ENCODE measurements at places on chromosomes 12 and 14. TPM values are rescaled to one million over a fixed set of nuclear protein-coding genes. Genes with fewer than 3 reads are reported as not detected.

CISTR gene
- total RNA-seq, result not detected

EIF2B1 gene
- total RNA-seq, result 172 TPM

TMEM229B gene
- 1.6 TPM for total RNA-seq

DNA sequence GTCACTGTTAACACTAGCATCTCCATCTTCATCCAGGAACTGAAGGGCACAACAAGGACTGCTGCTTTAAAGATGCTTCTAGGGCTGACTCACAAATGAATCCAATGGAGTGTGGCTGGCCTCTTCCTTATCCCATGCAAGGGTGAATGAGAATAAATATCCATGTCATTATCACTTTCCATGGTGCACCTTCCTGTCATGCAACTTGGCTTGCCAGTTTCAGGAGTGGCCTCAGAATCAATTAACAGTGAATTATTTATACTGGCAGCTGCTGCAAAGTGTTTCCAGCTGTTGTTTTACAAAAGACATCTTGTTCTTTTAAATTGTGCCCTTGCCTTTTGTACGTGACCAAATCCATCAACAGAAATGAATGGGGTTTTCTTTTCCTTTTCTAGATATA lies 499.3 kb upstream of the TMEM132C start:
- DNase-seq, result no peak

YBX3 gene
- 610 TPM for total RNA-seq

TOMM20L gene
- not detected for total RNA-seq

DNA sequence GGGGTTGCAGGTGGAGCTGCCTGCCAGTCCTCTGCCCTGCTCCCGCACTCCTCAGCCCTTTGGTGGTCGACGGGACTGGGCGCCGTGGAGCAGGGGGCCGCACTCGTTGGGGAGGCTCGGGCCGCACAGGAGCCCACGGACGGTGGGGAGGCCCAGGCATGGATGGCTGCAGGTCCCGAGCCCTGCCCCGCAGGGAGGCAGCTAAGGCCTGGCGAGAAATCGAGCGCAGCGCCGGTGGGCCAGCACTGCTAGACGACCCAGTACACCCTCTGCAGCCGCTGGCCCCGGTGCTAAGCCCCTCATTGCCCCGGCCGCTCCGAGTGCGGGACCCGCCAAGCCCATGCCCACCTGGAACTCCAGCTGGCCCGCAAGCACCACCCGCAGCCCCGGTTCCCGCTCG lies 221.8 kb downstream of the BTG1 start:
- no peak for DNase-seq

- DNase-seq, result no peak
Observed at GRCh38 chr12:24496755-24497154, 452.1 kb downstream of the BCAT1 start.

SLC17A8 gene
- not detected for total RNA-seq

DAO gene
- total RNA-seq, result not detected

DNA sequence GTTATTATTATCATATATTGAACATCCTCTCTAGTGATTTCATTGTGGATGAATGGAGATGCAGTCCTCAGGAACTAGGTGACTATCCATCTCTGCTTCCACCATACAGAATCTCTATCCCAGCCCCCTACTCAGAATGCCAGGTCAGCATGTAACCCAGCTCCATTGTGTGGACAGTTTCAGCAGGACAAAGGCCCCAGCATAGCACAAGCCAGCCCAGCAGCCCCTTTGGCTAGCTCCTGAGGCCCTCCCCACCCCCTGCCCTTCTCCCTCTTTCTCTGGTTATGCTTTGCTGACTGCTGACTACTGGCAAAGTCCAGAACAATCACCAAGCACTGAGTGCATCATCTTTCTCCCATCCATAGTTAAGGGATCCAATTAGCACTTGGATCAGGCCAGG lies 5.8 kb upstream of the SPRYD4 start:
- no peak for DNase-seq

- no peak for DNase-seq
Observed at GRCh38 chr14:57769863-57770523, 95.9 kb downstream of the SLC35F4 start.
